ENCODE measurements at places on chromosomes 7 and 10.
A peak's percentile ranks its signal among the peaks of the same experiment; 100 is the strongest.

DNA sequence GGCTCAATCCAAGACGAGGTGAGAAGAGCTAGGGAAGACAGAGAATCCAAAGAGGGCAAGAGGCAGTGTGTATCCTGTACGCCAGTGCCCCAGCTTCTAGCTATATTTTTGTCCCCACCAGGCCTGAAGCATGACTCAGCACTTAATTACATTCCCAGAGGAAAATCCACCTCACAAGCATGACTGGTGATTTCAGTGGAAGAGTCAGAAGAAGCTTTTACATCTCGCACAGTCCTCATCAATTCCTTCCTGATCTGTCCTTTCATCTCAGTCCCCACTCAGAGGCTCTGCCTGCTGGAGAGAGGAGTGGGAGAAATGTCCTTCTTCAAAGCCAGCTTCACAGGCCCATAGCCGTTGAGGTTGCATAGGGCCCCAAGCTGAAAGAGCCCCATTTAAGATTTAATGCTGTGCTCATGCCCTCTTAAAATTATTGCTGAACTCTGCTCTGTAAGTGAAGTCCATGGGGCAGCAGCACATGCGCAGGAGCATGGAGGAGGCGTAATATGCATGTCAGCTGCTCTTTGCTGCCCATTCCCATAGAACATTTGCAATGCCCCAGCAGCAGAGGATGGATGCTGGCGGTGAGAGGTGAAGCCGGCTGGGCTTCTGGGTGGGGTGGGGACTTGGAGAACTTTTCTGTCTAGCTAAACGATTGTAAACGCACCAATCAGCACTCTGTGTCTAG, 39.0 kb upstream of the AOAH start:
- no peak for DNase-seq

DNA sequence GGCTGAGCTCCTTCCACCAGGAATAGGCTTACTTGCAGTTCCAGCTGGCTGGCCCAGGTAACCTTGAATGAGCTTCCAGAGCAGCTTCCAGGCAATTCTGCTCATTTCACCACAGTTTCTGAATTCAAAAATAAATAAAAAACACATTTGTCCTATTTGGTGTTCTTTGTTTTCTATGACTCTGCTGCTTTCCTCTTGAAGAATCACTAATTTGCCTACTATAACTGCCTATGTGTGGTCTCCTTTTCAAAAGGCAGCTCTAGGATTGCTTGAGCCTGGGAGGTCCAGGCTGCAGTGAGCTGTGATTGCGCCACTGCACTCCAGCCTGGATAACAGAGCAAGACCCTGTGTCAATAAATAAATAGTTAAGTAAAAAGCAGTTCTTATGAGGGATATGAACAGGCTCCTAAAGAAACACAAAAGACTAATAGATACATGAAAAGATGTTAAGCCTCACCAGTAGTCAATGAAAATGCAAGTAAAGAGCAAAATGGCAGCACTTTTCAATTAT, 19.5 kb upstream of the TNPO3 start:
- no peak for DNase-seq

- DNase-seq, result no peak
Measured at GRCh38 chr7:82705517-82706260, 262.1 kb upstream of the CACNA2D1 start.

- DNase-seq, result no peak
Measured at GRCh38 chr10:87991946-87992345, 128.5 kb downstream of the PTEN start.

DNA sequence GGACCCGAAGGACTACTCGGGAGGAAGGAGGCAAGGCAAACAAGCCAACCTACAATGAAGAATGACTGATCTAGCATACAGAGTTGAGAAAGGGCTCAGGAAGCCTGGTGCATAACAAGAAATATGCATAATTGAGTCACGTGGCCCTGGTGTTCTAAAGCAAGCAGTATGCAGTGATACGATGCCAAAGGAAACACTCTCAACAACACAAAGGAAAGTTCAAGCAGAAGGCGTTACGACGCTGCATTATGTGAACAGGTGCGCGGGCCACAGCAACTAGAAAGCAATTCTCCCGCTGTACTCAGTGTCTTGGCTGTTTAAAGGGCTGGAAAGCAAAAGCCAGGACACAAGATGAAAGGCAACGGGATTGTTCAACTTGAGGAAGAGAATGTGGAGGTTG, 100.8 kb downstream of the PRTFDC1 start:
- no peak for DNase-seq

GRCh38 chr7:36802459-36803135, 78.3 kb upstream of the AOAH start:
- no peak for DNase-seq

DNA sequence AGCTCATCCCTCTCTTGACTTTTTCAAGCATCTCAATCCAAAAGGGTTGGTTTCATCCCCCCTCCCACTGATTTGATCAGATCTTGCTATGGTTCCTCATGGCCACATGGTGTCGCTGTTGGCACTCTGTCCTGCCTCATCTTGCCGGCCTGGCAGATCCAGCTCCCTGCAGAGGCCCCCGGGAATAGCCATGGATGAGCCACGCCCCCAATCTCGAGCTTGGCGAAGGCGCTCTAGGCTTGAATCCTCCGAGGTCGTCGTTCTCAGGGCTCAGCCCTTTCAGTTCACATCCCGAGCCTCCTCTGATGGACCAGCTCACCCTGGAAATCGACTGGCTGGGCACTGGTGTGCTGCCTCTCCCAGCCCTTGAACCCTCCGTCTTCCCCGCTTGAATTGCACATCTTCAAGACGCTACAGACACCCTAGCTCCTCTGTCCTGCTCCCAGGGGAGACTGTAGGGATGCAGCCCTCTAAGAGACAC, 628.7 kb downstream of the TYW1 start:
- peak; percentile 72 for DNase-seq

GRCh38 chr7:83015916-83016315, 146.8 kb downstream of the PCLO start:
- no peak for DNase-seq

GRCh38 chr10:69633673-69634635, 3.9 kb downstream of the FAM241B start:
- no peak for DNase-seq

DNA sequence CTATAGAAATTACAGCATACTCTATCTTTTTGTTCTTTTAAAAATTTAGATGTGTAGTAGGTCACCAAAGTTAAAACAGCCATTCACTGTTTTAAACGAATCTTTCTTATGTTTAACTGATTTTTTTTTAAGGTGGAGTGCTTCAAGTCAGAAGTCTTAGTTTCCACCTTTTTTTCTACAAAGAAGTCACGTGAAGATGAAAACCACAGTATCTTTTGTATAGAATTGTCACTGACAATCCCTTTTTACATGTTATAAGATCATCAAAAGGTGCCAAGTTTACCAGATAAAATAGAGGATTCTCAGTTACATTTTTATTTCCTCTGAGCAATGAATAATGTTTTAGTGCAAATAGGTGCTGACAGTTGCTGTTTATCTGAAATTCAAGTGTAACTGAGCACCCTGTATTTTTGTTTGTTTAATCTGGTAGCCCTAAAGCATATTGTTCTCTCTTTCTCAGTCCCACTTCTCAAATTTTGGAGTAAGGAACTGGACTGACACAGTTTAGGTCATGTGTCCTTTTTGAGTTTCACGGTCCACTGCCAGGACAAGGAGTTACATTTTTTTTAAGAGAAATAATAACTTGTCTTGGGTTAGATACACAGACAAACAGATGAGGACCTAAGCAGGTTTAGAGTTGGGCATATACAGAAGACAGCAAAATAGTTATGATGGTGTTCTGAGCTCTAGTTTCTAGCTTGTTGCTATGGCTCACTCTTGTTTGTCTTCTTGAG, 233.2 kb upstream of the MBL2 start:
- no peak for DNase-seq

GRCh38 chr10:44411251-44411650, 26.4 kb upstream of the CXCL12 start:
- no peak for DNase-seq

DNA sequence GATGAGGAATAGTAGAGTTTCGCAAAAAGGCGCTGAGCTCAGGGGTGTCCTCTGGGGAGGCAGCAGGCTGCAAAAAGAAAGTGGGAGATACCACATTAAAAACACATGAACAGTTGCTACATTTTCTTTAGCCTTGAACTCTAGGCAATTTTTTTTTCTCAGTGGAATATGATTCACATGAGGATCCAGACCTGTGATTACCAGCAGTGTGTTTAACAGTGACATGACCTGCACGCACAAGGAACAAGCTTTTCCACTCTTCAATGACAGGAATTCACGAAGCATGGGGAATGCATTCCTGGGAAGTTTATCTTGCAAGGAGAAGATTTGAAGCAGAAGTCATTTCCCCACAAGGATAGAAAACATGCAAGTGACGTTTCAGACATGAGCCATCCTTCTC, 161.6 kb downstream of the ITGA8 start:
- DNase-seq, result no peak

DNA sequence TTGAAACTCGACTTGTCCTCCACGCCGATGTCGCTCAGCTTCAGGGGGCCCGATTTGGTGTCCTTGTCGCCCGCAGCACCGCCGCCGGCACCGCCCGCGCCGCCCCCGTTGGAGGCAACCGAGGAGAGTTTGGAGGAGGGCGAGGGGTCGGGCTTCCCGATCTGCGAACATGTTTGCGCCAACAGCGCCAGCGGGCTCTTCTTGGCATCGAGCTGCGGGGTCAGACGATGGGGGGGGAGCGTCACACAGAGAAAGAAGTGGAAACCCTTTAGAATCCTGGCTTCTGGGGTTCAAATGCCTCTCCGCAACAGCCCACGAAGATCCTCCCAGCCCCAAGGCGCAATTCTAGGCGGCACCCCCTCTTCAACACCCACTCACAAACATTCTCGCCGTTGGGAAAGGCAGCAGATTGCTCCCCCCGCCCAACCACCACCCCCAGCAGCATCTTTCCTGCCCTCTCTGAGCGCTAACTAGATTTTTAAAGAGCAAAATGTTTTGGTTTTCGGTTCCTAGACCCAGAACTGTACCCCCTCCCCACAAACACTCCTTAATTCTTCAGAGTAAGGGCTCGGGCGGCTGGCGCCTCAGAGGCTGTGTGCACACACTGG, 1.3 kb downstream of the ZNF503 start:
- DNase-seq, result no peak

DNA sequence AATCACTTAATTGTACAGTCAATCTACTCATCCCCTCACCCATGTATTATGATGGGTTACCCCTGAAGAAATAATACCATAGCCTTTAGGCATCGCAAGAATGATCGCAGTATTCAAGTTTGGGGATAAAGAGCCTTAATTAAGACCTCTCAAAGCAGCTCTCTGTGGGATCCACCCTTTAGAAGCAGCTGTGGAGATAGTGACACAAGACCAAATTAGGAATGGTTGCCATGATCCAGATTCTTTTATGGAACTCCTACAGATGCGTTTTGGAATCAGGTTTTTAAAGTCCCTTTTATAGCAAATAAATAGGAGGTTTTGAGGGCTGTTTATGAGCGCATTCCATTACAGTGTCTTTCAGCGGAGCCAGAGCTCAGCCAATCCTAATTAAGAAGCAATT, 12.2 kb downstream of the TES start:
- DNase-seq, result no peak

DNA sequence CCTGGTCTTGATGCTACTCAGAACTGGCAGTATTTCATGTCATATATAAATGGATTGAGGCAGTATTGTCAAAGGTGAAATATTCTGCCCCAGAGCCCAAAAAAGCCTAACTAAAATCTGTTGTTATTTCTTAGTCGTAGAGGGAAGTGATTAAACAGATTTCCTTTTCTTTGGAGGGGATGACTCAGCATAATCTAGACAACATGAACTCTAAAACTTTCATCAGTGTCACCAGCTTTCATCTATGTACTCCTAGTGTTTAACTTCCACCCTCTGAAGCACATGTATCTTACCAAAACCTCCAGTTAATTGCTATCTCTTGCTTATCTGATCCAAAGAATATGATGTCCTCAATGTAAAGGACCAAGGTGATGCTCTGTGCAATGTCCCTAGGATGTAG, 97.1 kb upstream of the ARID5B start:
- no peak for DNase-seq

- DNase-seq, result no peak
Measured at GRCh38 chr7:45574669-45575500, 717 bp downstream of the ADCY1 start.

DNA sequence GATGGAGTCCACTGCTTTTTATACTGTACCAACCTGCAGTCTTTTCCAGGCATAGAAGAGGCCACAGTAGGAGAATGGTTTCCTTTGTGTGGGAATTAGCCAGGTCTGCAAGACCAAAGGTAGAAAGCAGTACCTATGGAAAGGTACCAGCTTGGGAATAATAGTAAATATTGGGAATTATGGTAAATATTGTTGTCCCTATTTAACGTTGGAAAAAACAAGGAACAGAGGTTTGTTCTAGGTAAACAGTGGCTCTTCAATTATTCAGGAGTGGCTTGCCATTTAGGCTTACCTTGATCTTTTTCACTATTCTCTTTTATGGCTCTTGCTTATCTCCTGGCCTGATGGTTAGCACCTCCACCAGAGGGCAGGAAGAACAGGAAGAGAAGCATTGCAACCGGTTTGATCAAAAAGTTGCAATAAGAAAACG, 43.9 kb upstream of the GSAP start:
- no peak for DNase-seq

DNA sequence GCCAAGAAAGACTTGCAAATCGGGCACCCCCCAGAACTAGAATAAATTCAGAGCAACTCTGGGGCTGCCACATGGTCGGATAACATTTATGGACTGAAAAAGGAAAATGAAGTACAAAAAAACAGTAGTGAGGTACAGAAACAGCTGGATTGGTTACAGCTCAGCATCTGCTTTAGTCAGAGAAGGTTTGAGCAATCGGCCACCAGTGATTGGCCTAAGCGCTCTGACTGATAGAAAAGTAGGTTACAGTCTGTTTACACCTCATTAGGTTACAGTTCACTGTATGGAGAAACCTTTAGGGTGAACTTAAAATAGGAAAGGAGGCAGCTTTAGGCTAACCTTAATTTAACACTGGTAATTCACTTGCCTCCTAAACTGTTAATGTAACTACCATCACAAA, 102.0 kb upstream of the DKK1 start:
- no peak for DNase-seq

DNA sequence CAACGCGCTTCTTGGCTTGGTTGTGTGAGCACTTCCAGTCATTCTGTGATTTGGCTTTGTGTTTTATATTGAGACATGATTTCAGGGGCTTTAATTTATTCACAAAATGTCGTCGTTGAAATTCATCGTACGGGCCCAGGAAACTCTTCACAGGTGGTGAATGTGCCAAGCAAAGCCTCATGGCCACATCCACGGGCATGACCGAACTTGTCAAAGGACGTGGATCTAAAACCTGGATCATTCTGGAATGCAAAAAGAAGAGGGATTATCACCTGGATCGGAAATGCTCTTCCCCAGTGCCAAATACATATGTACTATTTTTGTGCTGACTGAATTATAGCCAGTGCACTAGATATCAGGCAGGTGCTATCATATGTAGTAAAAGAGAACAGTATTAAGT, 2.2 kb downstream of the PPP1R3C start:
- DNase-seq, result no peak

- DNase-seq, result no peak
Measured at GRCh38 chr7:130917669-130918128, 183.7 kb upstream of the KLF14 start.

DNA sequence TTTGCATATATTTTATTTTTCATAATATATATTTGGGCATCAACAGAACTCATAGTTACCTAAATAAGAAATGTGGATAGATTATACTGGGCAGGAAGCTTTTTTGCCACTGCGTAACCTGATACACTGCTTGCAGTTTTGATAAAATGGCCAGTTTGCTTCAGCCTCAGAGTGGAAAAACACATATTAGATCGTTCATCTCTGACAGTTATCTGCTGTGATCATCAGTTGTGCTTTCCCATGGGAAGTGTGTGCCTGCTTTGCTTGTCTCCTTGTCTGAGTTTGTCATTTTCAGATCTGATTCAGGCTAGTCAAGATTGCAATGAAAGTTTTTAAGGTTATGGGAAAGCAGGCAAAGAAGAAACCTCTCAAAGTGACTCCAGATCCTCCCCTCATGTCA, 54.0 kb downstream of the ADAM12 start:
- no peak for DNase-seq

All from renal cortex interstitium (tissue), 15 donors.